Putamen (tissue), 1 donor: ENCODE measurements at places on chromosomes 12 and 14.

DNA sequence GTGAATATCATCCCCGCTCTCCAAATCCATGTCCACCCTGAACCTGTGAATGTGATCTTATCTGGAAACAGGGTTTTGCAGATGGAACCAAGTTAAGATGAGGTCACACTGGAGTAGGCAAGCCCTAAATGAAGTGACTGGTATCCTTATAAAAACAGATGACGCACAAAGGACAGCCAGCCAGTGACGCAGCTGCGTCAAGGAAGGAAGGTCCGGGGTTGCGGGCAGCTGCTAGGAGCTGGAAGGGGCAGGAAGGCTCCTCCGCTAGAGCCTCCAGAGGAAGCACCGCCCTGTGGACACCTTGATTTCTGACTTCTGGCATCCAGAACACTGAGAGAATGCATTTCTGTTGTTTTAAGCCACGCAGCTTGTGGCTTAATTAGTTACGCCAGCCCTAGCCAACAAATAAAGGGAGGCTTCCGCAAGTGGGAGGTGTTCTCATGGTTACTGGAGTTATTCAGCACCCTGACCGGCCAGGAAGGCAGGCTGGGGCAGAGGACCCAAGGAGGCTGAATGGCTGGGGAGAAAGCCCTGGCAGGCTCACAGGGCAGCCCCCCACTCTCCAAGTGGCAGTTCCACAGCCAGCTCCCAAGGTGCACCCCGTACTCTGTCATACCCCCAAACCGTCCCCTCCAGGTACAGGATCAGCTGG is 127.6 kb upstream of the NCOR2 start:
- DNase-seq = no peak

DNA sequence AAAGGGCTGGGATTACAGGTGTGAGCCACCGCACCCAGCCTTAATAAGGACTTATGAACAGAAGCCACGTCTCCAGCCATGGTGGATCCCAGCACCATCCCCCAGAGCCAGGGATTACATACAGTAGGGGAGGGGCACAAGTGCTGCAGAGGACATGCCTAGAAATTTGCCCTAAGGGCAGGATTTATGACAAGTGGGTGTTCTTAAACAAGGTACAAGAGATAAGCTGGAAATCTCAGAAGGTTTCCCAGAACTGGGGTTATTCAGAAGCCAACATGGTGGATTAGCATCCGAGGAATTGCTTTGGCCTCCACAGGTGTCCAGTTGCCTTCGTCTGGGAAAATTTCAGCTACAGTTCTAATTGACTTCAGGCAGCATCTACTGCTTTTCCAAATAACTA is 114.4 kb upstream of the EGLN3 start:
- DNase-seq = no peak

GRCh38 chr12:103930034-103930786 is at the start of gene HSP90B1:
Gene HSP90B1, plus strand, starts transcription at chr12:103930410. Its CDS starts 106 bp downstream, at chr12:103930516.
- DNase-seq = peak; percentile 100

DNA sequence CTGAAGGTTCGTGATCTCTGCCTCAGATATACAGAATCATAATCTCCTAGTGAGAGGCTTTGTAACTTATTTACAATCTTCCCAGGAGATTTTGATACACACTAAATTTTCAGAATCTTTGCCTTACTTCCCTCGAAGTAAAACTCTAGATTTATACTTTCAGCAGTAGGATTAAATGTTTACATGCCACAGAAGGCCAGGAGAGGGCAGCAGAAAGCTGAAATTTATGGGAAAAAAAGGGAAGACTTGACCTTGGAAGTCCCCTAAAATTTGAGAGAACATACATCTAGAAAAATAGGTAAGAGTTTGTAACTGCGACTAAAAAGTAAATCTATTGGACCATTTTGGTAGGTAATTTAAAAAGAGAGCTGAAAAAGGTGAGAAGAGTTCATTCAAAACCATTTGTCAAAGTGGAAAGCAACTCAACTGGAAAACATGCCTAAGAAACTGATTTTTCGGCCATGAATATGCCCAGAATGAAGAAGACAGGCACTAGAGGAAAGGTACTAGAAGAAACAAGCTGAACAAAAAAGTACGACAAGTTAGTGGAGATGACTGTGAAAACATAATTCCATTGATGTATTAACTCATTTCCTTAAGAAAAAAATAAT is 242.0 kb upstream of the MDGA2 start:
- DNase-seq = peak; percentile 35

DNA sequence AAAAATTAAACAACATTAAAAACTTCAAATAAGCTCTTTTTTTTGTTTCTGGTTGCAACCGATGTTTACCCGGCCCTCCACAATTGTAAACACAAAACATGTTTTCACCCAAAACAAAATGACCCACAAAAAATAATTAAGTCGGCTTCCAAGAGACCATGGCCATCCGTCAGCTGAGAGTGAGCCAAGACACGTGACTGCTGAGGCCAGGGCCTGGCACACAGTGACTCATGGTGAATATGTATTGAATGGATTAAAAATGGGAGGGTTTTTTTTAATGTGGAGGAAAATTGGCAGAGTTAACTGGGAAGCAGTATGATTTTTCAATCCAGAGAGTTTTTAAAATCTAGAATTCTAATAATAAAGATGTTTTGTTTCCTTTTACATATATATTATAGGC is 13.8 kb upstream of the CPNE8 start:
- no peak for DNase-seq

DNA sequence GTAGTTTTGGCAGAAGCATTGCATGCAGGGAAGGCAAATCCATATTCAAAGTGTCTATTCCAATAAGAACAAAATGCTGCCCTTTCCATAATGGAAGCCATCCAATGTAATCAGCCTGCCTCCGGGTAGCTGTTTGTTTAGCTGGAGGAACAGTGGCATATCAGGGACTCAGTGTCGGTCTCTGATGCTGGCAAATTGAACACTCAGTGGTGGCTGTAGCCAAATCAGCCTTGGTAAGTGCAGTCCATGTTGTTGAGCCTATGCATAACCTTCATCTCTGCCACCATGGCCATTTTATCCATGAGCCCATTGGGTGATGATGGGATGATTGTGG is 147.8 kb upstream of the MAX start:
- DNase-seq = no peak

DNA sequence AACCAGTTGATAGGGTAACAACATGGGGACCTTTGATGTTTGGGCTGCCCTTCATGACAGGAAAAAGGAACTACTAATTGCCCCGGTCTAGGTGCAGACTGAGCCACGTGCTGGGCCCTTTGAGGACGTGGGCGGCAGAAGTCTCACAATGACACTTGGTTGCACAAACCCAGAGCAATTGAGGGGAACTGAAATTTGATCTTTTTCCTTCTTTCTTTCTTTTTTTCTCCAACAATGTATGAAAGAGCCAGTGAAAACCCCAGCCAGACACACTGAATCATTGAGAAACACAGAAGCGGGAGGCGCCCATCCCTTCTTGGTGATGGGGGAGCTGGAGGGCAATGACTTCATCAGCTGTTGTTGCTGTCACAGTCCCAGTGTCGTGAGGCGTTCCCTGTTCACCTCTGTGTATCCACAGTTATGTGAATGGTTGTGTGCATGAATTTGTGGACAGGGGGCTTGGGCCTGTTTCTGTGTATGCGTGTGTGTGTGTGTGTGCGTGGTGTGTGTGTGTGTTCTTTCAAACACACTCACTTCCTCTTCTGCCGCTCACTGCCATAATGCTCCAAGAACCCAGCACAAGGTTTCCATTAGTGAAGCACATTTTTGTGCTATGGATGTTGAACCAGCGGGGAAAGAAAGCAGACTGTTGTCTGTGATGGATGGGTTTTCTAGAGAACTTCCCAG is 137.5 kb upstream of the CCND2 start:
- no peak for DNase-seq

- DNase-seq = peak; percentile 29
These were observed 20.1 kb downstream of the RACGAP1 start for GRCh38 chr12:50005175-50005574.
